ENCODE measurements at places on chromosomes 7 and 10. TPM values are rescaled to one million over a fixed set of nuclear protein-coding genes. Genes with fewer than 3 reads are reported as not detected.
A peak's percentile ranks its signal among the peaks of the same experiment; 100 is the strongest.

DNA sequence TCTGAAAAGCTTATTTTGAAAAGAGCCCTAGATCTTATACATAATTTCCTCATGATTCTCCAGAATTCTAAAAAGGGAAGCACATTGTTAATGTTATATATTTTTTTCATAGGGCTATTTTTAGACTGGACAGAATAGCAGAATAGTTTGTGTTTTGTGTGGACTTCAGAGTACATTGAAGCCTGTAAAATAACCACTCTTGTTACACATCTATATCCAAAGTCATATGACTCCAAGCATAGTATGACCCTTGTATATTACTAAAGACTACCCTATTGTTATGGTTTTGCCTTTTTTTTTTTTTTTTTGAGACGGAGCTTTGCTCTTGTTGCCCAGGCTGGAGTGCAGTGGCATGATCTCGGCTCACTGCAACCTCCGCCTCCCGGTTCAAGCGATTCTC is 26.1 kb upstream of the FIS1 start:
- no peak for ATAC-seq

DNA sequence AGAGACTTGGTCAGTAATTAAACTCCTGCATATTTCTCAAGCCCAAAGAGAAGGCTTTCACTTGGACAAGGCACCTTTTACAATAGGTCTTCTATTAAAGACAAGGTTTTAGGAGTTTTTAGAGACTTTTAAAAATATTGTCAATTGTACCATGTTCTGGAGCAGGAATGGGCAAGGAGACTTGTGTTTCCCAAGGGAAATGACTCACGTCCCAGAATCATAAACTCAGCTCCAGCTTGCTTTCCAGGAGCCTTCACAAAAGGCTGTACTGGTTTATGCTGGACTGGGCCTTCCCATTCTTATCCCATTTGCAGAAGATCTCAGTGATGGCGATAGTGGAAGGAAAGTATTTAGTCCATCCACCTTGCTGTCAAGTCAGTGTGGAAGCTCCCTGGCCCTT is 7.8 kb upstream of the GLI3 start:
- ATAC-seq: no peak

GRCh38 chr7:140314573-140315480 is 83.5 kb downstream of the SLC37A3 start:
- no peak for ATAC-seq

DNA sequence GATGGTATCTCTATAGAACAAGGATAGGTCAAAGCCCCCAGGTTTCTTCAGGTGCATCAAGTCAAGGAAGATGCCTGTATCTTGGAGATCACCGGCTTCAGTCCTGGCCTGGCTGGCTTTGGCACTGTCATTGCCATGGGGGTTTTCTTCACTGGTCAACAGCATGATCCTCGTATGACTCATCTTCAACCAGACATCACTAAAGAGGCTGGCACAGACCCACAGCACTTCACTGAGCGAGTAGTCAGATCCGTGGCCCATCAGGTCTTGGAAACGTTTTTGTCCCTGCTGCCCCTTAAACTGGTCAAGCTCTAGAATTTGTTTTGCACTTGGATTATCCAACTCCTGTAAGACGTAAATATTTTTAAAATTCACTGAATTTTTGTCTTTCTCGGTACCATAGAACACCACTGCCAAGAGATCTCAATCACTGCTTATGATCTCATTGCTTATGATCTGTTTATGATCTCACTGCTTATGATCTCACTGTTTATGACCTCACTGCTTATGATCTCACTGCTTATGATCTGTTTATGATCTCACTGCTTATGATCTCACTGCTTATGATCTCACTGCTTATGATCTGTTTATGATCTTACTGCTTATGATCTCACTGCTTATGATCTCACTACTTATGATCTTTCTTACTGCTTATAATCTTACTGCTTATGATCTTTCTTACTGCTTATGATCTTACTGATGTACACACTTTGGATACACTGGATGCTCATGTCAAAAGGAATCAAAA is 135.2 kb downstream of the CYP26A1 start:
- no peak for ATAC-seq

DNA sequence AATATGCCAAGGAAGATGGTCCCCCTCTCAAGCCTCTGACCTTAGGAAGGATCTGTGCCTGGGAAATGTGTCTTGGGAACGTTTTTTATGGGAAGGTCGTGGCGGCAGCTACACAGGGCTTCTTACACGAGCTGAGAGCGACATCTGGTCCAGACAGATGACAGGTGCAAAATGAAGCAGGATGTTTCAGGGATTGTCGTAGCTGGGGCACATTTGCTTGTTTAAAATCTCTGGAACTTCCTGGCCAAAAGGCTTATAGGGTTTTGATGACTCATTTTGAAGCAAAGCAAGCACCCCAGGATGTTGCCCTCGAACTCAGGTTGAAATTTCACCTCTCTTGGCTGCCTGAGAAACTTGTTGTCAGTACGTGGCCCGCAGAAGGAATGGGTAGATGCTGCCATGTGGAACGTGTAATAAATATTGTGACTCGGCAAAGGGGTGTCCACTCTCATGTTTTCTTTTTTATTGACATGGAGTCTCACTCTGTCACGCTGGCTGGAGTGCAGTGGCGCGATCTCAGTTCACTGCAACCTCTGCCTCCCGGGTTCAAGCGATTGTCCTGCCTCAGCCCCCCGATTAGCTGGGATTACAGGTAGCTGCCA is 117.5 kb downstream of the CAMK1D start:
- no peak for ATAC-seq

DNA sequence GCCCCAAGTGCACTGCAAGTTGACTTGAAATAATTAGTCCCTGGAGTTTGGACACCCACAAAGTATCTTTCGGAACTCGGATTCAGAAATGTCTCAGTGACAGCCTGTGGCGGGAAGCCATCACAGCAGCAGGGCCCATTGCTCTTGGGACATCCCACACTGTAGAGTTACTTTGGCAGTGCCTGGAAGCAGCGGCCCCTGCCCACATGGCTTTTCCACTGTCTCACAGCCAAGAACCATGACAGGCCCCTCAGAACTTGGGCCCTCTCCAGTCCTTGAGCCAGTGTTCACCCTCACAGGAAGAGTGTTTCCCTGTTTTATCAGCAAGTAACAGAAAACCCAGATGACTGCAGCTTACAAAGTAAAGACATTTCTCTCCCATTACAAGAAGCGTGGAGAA is 477.0 kb upstream of the GALNT17 start:
- ATAC-seq: no peak

- no peak for ATAC-seq
Measured at GRCh38 chr7:28351450-28351849, 60.9 kb upstream of the CREB5 start.

DNA sequence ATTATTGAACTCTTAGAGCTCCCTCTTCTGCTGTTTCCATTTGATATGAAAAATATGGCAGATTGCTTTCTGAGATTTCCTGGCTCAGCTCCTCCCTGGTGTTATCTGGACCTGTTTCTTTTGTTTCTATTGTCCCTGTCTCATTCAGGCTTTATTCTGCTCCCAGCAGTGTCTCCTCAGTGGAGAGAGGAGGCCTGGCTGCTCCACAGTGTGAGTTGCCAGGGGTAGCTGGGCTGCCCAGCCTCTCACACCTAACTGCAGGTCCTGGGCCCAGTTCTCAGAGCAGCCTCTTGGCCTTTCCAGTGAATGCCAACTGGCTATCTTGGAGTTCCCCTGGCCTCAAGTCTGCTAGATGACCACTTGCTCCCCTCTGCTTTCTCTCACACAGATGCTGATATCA is 127.0 kb downstream of the VPS41 start:
- ATAC-seq: no peak

- ATAC-seq: no peak
Measured at GRCh38 chr10:69344591-69345252, 66.4 kb downstream of the HK1 start.

DNA sequence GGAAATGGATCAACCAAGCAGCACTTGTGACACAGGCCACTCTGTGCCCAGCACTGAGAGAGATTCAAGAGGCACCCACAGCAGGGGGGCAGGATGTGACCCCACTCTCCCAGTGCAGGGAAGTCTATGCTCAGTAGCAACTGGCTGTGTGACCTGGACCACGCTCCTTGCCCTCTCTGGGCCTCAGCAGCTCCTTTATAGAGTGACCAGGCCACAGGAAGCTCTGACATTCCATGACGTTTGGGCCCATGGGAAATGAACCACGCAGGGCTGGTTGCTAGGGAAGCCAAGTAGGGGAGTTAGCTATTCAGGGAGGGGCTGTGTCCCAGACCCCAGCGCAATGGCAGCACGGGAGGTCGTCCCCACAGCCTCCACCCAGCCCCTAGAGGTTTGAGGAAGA is 232.6 kb downstream of the USP6NL start:
- ATAC-seq: no peak

DNA sequence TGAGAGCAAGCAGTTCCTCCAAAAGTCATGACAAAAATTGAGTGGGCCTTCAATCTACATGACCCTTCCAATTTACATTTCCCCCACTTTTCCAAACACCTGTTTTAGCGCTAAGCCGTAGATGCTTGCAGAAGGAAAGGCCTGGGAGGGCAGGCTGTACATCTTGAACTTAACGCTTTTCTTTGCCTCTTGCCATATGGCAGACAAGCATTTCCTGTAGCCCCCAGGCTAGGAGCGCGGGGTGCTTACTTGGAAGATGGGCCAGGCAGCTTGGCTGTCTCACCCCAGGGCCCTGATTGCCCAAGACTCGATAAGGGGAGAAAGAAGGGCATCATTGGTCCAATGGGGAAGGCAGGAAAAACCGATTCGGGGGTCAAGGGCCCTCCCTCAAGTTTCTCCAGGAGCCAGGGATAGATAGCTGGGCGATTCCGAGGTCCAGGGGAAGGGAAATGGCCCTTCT is 1.8 kb downstream of the HOXA10 start:
- ATAC-seq: no peak

DNA sequence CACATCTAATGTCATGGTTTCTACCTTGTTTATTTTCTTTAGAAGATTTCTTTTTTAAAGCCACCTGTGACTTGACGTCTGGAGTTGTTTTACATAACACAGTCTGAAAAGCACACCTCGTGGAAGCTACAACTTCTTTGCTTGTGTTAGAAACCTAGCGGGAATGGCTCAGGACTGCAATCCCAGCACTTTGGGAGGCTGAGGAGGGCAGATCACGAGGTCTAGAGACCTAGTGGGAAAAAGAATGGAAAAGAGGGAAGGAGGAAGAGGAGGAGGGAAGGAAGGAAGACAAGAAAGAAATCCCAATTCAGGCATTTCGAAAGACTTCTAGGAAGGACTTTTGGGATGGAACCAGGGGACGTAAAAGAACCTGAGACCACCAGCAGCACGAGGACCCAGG is 146.3 kb upstream of the CELF2 start:
- no peak for ATAC-seq

- ATAC-seq: peak; percentile 52
Measured at GRCh38 chr10:132593900-132594876, 56.6 kb downstream of the INPP5A start.

GRCh38 chr7:22772885-22773284 is 45.9 kb downstream of the IL6 start:
- no peak for ATAC-seq

DNA sequence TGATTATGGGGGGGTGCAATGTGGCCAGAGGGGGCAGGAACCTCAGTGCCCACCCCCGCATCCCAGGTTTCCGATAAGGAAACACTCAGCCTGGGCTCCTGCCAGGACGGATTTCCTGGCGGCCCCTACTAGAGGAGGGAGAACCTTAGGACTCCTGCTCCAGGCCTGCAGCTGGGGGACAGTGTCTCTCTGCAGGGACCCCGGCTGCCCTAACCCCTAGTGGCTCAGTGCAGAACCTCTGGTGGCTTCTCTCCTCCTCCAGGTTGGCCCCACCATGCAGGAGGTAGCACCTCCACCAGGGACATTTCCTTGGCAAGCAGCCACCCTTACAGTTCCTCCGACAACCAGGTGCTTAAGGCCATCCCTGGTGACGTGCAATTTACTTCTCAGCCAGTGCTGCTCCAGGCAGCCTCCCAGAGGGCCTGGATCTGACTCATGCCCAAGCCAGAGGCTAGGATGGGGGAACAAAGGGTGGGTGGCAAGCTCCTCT is 31.9 kb downstream of the SH2B2 start:
- peak; percentile 69 for ATAC-seq

DNA sequence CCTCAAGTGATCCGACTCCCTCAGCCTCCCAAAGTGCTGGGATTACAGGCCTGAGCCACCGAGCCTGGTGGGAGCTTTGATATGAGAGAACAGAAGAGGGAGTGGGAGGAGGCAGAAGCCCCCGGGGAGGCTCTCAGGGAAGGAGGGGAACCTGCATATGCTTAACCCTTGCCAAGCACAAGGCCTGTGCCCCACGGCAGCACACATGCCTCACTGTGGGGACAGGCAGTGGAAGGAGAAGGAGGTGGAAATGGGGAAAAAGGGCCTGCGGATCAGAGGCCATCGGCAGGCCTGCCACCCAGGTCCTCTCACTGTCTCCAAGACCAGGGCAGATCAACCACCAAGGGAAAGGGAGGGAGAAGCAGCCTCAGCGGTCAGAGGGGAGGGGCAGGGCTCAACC is 7.2 kb upstream of the GRID1 start:
- no peak for ATAC-seq

GRCh38 chr7:147298611-147299043 is 1182.0 kb downstream of the CNTNAP2 start:
- no peak for ATAC-seq

DNA sequence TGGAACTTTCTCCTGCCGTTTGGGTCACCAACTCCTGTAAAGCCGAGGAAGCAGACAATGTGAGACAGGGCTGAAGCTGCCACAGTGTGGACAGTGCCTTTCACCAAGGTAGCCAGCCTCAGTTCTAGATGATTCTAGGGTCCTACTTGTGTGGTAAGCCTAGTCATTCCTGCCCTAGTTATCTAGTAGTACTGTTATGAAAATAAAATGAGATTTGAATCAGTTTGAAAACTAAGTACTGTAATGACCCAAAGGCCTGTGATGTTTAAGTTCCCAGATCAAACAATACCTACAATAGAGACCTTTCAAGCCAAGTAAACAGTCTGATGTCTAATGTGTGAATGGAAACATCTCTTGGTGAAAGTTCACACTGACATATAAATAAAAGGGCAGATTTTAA is 37.1 kb downstream of the POLL start:
- ATAC-seq: no peak

GRCh38 chr7:109821156-109821555 is 1251.5 kb downstream of the DNAJB9 start:
- no peak for ATAC-seq

- ATAC-seq: no peak
Measured at GRCh38 chr7:79934727-79935126, 199.9 kb upstream of the GNAI1 start.

DNA sequence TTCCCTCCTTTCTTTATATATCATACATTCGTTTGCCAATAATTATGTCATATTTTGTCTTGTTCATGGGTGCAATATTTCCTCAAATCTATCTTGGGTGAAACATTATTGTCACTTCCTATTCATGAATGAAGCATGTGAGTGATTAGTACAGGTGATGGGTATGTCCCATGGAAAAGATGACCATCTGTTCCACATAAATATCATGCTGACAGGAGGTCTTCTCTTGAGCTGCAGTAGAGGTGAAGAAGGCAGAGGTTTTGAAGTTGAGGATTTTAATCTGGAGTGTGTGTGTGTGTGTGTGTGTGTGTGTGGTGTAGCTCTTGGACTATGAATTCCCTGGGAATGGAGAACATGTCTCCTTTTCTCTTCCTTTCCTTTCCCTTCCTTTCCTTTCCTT is 350.5 kb upstream of the CHRM2 start:
- ATAC-seq: no peak

Gene PLAU
- 19.4 TPM for total RNA-seq

Gene RSPH10B2
- total RNA-seq: 0.28 TPM

Gene OPN4
- not detected for total RNA-seq

Gene SP8
- total RNA-seq: not detected

Gene TEX47
- not detected for total RNA-seq

Gene ELAPOR2
- 2.2 TPM for total RNA-seq

Gene RTKN2
- 8.9 TPM for total RNA-seq

Gene FRA10AC1
- 11.8 TPM for total RNA-seq

Gene GNAT3
- not detected for total RNA-seq

Gene GPR26
- not detected for total RNA-seq

Gene FRG2B
- total RNA-seq: not detected

Gene AGAP6
- total RNA-seq: 5.2 TPM

Gene GRID2IP
- 0.12 TPM for total RNA-seq

Data from esophagus mucosa (tissue), 1 donor.